ENCODE measurements at places on chromosomes 1 and 21. TPM values are rescaled to one million over a fixed set of nuclear protein-coding genes. Genes with fewer than 3 reads are reported as not detected.
A peak's percentile ranks its signal among the peaks of the same experiment; 100 is the strongest.

Gene C8B
- total RNA-seq = 1.9 TPM

DNA sequence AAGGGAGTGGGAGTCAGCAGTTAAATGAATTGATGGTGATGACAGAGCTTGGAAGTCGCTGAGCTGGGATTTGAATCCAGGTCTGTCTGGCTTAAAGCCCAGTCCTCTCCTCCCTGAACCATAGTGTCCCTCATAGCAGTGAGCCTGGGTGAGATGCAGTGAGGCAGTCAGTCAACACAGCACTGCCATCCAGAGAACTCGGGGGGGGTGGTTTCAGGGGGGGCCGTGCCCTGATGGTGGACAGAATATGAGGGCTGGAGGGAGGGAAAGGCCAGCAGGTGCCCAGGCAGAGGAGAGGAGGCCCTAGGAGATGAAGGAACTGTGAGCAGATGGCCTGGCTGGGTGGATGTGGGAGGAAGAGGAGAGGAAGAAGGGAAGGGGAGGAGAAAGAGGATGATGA is 405.6 kb downstream of the PTPRU start:
- DNase-seq = no peak

- DNase-seq = no peak
These were observed 53.9 kb downstream of the TOR1AIP2 start for GRCh38 chr1:179823693-179824092.

GRCh38 chr1:113053344-113054126 is 19.5 kb upstream of the LRIG2 start:
- DNase-seq = no peak

GRCh38 chr1:62117018-62117750 is 77.5 kb upstream of the L1TD1 start:
- no peak for DNase-seq

DNA sequence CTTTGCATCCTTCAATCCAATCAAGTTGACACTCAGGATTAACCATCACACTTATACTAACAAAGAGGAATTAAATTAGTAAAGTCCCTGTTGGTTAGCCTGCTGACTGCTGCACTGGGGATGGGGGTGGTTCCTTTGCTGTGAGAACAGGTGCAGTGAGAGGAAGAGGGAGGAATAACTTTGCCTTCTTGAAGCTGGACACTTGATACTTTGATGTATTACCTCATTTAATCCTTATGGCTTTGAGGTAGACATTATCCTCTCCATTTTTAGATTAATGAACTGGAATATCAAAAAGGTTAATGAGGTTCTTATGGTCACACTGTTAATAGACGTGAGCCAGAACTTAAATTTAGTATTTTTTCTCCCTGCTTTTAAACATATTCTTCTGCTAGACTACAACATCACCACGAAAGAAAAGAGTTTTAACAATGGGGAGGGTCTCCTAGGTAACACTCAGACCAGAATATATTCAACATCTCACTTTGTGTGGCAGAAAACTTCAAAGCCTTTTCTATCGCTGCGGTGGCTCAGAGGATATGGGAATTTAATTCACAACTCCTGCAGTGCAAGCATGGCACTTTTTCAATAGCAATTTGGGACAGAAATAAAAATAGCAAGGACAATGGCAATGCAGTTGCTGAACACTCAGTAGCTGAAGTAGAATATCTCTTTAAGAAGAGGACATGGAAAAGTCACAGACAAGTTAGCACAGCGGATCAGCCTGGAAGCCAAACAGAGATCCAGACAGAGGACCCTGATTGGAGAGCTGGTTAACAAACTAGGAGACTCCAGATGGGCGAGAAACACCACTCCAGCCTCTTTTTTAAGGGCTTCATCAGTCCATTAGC is 68.8 kb upstream of the DNAH14 start:
- no peak for DNase-seq

- no peak for DNase-seq
These were observed 1.8 kb upstream of the TSPEAR start for GRCh38 chr21:44713130-44713529.

DNA sequence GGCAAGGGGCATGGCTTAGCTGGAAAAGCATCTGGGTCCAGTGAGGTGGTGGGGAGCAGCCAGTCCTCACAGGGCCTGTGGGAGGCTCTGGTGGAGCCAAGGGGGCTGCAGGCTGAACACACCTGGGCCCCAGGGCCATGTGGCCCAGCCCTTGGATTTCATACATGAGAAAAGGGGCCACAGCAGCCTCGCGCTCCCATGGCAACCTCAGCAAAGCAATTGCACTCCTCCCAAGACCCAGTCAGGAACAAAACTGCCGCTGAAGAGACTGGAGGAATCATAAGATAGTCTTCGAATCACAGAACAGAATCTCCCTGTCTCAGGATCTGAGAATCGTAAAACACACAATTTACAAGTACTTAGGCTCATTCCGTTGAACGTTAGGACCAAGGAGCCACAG is 24.6 kb downstream of the LRP8 start:
- DNase-seq = no peak

DNA sequence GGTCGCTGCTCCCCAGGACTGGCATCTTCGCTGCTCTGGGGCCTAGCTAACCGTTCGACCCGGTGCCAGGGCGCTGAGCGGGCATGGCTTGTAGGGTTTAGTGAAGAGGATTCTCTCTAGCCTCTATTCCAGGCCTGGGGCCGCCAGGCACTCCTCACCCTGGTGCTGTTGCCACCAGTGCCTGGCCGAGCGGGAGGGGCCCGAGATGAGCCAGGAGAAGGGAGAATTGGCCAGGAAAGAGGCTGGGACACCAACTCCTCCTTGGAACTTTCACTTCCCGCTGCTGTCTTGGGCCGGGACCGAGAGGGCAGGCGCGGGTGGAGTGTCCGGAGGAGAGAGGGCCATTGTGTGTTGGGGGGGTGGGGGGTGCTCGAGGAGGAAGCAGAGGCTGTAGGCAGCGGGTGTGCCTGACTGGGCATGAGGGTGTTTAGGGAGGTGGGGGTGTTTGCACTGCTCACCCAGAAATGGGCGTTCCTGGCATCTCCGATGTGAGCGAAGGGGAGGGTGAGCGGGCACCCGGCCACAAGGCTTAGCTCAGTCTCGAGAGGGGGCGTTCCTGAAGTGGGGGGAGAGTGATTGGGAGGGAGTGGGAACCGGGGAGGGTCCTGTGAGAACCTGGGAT is 772 bp downstream of the ADAM15 start:
- DNase-seq = peak; percentile 29

GRCh38 chr1:179953974-179954492 is 577 bp upstream of the CEP350 start:
- peak; percentile 22 for DNase-seq
